Right kidney (tissue), 9 donors: ENCODE measurements at places on chromosomes 6 and 20.

DNA sequence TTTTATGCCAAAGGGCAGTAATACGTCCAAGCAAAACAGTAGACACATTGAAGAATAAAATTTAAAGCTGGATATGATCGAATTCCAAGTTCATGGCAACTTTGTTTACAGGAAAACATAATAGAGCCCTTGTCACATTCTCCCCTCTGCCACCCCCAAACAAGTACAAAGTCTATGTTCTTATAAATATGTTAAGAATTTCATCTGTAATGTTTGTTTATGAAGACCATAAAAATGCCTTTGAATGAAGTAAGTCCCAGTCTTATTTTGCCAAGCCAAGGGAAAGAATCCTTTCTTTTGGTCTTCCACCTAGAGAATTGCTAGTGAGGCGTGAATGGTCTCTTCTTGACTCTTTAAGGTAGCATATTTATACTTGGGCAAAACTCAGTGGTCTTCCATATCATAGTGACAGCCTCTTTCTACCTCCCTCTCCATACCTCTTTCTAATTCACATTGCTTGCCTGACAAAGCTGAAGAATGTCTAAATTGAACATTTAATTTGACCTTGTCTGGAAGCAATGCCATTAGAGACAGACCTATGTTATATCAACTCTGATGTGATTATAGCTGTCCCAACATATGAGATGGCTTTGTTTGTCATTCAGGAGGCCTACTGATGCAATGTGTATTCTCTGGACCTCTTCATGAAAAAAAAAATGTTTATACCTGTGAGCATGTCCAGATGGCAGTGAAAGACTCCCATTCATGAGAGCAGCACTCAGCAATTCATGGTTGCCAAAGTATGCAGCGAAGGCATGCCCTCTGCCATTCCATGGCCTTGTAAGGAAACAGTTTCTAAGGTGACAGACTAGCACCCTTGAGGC is 70.6 kb upstream of the CCN2 start:
- DNase-seq = no peak

GRCh38 chr6:32609391-32609730 is 19.7 kb upstream of the HLA-DRB1 start:
- DNase-seq = no peak

- no peak for DNase-seq
Observed at GRCh38 chr6:45966797-45967196, 48.9 kb downstream of the CLIC5 start.

DNA sequence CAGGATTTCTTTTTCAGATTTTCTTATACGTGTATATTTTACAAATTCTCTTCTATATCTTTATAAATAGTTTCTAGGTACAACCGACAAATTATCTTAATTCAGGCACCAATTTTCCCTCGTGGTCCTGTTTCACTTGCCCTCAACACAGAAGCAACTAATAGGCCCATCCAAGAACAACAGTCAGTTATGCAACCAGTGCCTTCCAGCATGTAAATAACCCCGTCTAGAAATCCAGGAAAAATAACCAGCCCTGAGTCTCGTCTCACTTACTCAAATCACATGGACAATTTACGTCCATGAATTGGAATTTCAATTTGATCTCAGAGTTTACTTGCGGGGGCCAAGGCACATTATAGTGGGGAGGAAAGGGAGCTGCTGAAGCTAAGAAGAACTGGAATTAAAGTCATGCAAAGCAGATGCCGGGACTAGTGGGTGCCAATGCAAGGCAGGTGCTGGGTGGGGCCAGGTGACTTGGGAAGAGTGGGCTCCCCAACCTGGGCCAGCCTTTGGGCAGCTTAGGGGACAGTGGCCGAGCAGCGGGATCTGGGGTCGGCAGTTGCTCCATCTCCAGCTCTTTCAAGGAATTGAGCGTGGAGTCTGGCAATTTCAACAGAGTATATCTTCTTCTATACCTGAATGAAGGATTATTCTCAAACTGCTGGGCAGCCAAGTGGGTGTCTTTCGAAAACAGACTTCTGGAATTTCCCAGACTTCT is 121.7 kb downstream of the EDN3 start:
- no peak for DNase-seq

DNA sequence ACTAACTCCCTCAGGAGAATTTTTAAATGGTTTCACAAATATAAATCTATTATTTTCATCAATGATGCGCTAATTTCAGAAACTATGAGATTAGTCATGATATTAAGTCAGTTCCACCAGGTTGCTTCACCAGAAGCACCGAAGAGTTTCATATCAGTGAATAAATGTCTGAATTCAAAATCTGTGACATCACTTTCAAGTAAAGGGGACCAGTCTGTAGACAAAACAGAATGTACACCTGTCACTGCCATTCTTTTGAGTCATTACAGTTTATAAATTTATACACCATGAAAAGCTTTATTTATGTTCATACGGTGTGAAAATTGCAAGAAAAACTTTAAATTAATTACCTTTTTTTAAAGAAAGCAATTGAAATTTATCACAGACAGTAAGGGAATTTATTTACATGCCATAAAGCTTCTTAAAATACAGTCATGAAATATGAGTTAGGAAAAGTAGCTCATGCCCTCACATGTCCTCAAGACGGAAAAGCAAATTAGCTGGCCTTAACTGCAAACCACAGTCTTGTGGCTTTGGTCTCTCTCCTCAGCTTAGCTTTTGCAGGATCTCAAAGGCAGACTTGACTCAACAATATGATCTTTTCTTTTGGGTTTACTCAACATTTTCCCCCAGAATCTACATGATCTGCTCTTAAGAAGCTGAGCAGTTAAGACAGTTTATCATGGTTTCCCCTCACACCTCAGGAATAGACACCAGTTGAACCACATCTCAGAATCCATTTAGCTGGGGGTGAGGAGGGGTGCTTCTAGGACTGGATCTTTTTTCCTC is 177.7 kb upstream of the MCHR2 start:
- DNase-seq = no peak

GRCh38 chr6:17352302-17352701 is 41.1 kb upstream of the CAP2 start:
- no peak for DNase-seq

GRCh38 chr20:54605319-54605718 is 129.9 kb downstream of the DOK5 start:
- DNase-seq = no peak

GRCh38 chr6:77034161-77034560 is 429.1 kb downstream of the HTR1B start:
- no peak for DNase-seq

- no peak for DNase-seq
Observed at GRCh38 chr20:46913329-46914044, 18.8 kb downstream of the EYA2 start.

DNA sequence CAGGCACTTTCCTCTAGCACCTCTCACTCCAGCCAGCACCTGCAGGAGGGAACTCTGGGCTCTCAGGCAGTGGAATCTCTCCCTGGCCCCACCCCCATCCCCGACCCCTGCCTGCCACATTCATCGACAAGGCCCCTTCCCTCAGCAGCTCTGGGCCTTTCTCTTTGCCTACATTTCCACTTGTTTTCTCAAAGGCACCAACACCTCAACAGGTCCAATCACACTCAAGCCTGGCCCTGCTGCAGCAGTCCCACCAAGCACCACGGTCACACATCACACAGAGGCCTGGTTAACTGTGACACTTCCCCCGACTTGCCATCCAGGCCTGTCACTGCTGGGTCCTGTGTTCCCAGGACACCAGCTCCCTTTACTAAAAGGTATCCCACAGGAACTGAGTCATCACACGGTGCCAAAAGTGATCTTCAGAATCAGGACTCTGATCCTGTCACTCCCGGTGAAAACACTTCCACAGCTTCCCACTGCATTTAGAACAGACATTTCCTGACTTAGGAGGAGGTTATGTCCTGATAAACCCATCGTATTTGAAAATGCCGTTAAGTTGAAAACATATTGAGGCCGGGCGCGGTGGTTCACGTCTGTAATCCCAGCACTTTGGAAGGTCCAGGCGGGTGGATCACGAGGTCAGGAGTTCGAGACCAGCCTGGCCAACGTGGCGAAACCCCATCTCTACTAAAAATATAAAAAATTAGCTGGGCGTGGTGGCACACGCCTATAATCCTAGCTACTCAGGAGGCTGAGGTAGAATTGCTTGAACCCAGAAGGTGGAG is 54.9 kb downstream of the MYH7B start:
- DNase-seq = no peak

GRCh38 chr6:150116200-150116800 is 26.5 kb upstream of the PPP1R14C start:
- DNase-seq = no peak

- no peak for DNase-seq
Observed at GRCh38 chr6:145865175-145865574, 50.6 kb upstream of the FBXO30 start.

GRCh38 chr20:53681352-53682212 is 87.9 kb upstream of the ZNF217 start:
- no peak for DNase-seq

DNA sequence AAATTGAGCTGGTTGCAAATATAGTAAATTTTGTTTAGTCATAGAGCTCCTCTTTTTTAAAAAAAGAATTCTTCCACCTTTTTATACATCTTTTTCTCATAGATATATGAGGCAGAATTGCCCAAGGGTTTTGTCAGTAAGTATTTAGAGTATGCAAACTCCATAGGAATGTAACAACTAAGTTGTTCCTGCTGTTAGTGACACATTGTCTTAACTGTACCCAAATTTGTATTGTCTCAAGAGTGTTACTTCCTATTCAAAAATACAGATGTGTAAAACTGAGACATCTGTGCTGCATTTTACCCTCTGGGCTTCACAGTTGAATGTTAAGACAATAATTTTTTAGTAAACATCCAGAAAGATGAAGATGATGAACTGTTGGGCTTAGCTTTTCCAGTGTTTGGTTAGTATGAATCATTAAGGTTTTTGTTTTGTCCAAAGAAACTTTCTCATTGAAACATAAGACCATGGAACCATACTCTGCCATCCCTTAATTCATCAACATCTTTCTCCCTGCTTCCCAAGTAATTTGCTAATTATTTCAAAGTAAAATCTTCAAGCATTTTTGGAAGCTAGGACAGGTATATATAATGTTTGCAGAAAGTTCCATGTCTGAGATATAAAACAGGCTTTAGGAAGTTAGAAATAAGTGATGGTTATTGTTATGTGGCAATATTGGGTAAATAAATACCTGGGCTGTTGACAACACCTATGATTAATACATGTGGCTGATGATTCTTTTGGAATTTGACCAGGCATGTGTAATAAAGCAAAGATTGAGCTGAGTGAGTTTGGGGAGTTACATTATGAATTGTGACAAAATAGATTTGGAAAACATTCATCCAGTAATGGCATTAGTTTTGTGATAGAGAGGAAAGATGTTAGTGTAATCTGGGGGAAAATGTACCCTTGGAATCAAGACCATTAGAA is 11.2 kb downstream of the OGFRL1 start:
- DNase-seq = no peak

DNA sequence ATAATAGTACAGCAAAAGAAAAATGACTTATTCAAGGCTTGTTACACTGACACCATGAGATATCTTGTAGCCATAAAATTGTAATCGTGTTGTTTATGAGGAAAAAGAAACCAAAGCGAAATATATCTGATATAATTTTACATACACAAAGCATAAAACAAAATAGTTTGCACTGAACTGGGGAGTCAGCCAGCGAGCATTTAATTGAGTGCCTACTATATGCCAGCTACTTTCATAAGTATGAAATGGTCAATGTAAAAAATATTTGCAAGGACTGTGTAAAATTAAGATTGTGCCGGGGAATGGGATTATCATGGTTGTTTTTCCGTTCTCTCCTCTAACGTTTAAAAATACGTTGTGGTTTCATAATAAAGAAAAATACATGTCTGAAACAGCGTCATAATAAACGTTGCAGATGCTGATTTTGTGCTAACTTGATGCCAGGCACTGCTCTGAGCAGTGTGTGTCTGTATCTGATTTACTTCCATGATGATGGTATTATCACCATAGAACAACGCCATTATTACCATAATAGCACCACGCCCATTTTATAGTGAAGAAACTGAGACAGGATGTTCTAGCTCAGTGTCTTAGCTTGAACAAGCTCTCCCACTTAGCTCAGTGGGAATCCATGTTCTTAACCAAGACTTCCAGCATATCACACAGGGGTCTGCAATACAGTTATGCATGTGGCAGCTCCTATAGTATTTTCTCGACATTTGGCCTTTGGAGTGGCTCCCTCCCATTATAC is 144.6 kb downstream of the BCAS1 start:
- no peak for DNase-seq

- no peak for DNase-seq
Observed at GRCh38 chr6:42989923-42990322, 5.6 kb downstream of the PPP2R5D start.

GRCh38 chr6:29723262-29723665 is at the start of gene HLA-F:
Gene HLA-F (plus strand): TSS chr6:29723434. CDS start chr6:29723464, 30 bp downstream.
- peak; percentile 58 for DNase-seq

DNA sequence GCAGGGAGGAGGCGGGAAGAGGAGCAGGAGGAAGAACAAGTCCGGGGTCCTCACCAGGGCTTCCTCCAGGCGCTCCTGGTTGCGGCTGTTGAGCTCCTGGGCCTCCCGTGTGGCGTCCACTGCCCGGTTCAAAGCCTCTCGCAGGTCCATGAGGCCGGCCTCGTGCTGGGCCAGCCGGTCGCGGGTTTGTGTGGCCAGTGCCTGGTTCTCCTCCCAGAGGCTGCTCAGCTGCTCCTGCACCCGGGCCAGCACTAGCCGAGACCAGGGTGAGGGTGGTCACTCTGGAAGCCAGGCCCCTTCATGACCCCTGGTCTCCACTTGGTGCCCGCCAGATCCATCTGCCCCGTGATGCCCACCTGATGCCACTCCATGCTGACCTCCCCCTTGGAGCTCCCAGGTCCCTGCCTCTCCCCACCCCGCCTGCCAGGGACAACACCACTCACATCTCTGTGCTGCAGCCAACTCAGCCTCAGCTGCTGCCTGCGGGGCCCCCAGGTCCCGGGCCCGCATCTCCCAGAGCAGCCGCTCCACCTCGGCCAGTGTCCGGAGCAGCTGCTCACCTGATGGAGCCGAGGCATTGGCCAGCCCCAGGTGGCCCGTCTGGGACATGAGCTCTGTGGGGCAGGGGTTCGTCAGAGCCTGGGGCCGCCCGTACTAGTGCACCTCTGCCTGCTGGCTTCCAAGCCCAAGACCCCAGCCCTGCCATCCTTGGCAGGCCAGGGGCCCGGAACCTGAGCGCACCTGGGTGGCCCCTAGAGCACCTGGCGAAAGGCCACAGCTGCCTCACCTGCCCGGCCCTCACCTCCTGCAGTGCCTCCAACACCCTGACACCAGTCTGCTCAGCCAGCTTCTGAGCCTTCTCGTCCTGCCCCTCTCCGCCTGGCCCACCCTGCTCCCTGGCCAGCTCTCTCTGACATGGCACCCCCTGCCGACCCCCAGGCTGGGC is 15.9 kb downstream of the ADRM1 start:
- no peak for DNase-seq

- DNase-seq = no peak
Observed at GRCh38 chr6:78615430-78615904, 251.9 kb upstream of the IRAK1BP1 start.
